ENCODE measurements at places on chromosomes 5 and 9.

DNA sequence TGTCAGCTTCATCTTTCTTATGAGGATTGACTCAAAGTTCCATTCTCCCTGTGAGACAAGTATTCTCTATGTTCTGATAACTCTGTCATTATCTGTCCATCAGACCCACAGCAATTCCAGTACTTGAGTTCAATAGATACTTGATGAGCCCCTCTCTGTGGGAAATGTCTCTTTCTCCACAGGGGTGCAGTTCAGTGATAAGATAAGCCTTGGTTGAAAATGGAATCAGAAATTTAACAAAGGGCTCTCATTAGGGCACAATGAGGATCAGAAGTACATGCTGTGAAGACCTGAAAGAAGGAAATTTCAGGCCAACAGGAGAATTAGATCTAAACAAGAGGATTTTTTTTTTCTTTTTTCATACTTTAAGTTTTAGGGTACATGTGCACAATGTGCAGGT lies 737.3 kb downstream of the MTRR start:
- DNase-seq: no peak

DNA sequence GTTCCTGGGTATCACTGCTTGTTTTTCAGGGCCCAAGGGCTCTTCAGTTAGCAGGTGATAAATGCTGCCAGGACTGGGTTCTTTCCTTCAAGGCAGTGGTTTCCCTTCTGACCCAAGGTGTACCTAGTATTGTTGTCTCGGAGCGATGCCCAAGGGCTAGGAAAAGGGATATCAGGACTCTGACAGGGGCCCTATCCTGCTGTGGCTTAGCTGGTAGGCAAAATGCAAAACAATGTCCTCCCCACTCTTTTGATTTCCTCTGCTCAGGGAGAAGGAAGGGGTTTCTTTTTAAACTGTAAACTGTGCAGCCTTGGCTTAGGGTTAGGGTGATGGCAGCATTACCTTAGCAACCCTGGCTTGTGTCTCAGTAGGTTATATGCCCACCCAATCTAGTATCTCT lies 508.8 kb upstream of the CTNND2 start:
- DNase-seq: no peak

GRCh38 chr5:32098890-32099310 lies 75.2 kb downstream of the GOLPH3 start:
- DNase-seq: no peak

GRCh38 chr5:119532637-119533036 lies 80.3 kb downstream of the HSD17B4 start:
- no peak for DNase-seq
